ENCODE measurements at places on chromosomes 3 and 15. TPM values are rescaled to one million over a fixed set of nuclear protein-coding genes. Genes with fewer than 3 reads are reported as not detected.

GRCh38 chr3:115615001-115615814 lies 8.1 kb upstream of the GAP43 start:
- H3K27ac ChIP-seq = no peak overlapping the region
- H3K36me3 ChIP-seq = no peaks in the 10 kb centered on the region
- peaks cover 9% of the 10 kb centered on the region for H3K4me1 ChIP-seq
- no peak for DNase-seq

DNA sequence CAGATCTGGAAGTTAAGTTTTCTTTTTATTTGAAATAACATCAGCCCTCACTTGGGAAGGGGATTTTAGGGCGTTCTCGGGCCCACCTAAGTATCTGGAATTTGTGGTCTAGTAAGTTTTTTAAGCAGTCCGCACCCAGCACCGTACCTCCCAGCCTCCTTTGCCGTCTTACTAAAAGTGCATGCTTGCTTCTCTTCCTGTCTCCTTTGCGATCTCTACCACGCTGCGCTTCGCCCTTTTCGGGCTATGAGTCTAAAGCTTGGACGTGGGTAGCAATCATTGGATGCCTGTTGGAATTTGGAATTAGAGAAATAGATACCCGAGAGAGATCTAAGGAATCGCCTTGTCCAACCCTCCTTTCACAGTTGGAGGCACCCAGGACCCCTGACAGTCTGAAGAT lies 1.1 kb downstream of the THSD4 start:
- H3K4me1 ChIP-seq = peaks cover 7% of the 10 kb centered on the region
- no peak overlapping the region for H3K27ac ChIP-seq
- H3K36me3 ChIP-seq = no peaks in the 10 kb centered on the region
- peak overlapping the region; percentile 41 for H3K4me3 ChIP-seq

GRCh38 chr3:157793745-157794144 lies 290.5 kb upstream of the VEPH1 start:
- H3K27me3 ChIP-seq = no peaks in the 10 kb centered on the region
- DNase-seq = no peak
- no peaks in the 10 kb centered on the region for H3K4me1 ChIP-seq
- no peak overlapping the region for H3K27ac ChIP-seq
- H3K4me3 ChIP-seq = no peak overlapping the region
- H3K36me3 ChIP-seq = no peaks in the 10 kb centered on the region

The GOLGA8S gene
- total RNA-seq = 0.20 TPM

- no peaks in the 10 kb centered on the region for H3K27me3 ChIP-seq
- H3K27ac ChIP-seq = no peak overlapping the region
- no peak overlapping the region for H3K4me3 ChIP-seq
- H3K36me3 ChIP-seq = no peaks in the 10 kb centered on the region
- H3K4me1 ChIP-seq = no peaks in the 10 kb centered on the region
- DNase-seq = no peak
Measured at GRCh38 chr15:79608066-79608864, 176.1 kb downstream of the MINAR1 start.

DNA sequence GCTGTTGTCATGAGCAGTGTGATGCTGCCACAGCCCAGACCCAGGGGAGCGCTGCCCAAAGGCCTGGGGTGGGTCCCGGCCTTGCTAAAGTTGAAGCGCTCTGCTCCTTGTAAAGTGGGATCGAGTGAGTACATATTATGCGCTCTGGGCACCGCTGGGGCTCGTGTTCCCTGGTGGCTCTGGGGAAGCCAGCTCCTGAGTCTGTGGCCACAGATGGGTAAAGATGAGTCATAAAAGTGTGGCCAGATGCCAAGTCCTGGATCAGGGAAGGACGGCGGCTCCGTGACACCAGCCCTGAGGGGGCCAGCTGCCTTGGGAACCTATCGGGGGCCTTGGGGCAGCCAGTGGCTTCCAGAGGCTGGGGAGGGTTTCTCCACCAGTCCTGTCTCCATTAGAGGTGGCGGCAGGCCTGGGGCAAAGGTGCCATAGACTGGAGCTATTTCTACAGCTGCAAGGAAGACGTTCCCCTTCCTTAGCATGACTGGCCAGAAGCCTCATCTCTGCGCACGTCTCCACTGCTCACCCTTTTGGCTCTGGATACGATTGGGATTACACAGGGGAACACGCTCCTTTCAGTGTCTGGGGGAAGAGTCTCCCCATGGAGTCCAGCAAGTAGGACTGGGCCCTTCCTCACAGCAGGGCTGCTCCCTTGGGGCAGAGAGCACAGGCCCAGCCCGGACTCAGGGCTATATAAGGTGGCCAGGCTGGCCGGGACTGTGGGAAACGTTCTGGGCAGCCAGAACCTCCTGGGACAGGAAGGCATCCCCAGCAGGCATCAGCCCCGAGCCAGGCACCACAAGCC lies 1.2 kb upstream of the ITIH4 start:
- DNase-seq = no peak
- H3K4me1 ChIP-seq = peaks cover 11% of the 10 kb centered on the region
- peaks cover 5% of the 10 kb centered on the region for H3K36me3 ChIP-seq
- no peak overlapping the region for H3K4me3 ChIP-seq
- no peak overlapping the region for H3K27ac ChIP-seq
